Activated CD4-positive, alpha-beta T cell treated with anti-CD3 and anti-CD28 coated beads for 4 hours (primary cell): ENCODE measurements at places on chromosomes 7 and 10.

- DNase-seq: no peak
Measured at GRCh38 chr7:81300753-81301152, 381.9 kb upstream of the SEMA3C start.

- DNase-seq: no peak
Measured at GRCh38 chr7:21076054-21076453, 289.4 kb upstream of the SP8 start.

DNA sequence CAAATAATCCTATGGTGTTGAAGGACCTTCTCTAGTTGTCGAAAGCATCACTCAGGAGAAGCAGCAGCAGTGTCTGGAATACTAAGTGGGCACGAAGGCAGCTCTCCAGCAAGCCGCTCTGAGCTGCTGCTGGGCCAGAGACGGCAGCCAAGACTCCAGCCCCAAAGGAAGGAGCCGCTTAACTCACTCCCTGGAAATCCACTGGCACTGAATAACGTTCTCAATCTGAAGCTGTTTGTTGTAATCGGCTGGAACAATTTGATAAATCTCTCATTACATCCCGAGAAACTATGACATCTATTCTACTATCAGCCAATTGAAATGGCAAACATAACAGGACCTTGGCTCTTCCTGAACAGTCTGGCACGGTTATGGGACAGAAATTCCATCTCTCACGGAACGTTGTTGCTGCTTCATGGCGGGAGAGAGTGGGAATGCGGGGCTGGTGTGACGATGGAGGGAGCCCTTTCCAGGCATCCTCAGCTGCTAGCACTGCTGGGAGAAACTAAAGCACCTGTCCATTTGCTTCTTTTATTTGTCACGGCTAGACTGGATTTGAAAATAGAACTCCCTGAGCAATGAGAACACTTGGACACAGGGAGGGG is 331.5 kb upstream of the RNF32 start:
- no peak for DNase-seq

- no peak for DNase-seq
Measured at GRCh38 chr10:78655979-78656378, 412.8 kb upstream of the ZMIZ1 start.
